MG63 (cell line): ENCODE measurements at places on chromosomes 4 and X.

GRCh38 chr4:74659576-74660411 lies 134.5 kb downstream of the BTC start:
- peak; percentile 59 for DNase-seq

- no peak for DNase-seq
Observed at GRCh38 chrX:66833426-66833825, 194.5 kb upstream of the EDA2R start.

DNA sequence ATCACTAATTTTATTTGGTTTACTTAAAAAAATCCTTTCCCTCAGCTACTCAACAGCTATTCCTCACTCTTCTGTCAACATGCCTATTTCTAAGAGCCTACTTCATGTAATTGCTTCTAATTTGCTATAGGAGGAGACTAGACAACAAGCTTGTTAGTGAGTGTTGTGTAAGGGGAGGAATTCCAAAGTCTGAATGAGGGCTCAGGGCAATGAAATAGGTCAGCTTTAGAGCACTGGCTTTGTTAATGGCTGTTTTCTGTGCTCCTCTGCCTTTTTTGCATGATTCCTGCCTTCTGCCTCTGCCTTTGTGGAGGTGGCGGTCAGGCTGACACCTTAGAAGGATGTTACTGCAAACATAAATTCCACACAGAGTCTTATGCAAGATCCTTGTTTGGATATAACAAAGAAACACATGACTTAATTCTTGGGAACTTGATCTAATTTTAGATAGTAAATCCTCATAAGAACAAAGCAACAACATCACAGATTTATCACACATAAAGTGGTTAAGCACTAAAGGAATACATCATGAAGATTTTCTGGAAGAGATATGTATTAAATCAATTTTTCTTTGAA lies 15.0 kb upstream of the PAGE1 start:
- DNase-seq, result no peak

GRCh38 chrX:74232859-74233258 lies 71.1 kb upstream of the ZCCHC13 start:
- no peak for DNase-seq

DNA sequence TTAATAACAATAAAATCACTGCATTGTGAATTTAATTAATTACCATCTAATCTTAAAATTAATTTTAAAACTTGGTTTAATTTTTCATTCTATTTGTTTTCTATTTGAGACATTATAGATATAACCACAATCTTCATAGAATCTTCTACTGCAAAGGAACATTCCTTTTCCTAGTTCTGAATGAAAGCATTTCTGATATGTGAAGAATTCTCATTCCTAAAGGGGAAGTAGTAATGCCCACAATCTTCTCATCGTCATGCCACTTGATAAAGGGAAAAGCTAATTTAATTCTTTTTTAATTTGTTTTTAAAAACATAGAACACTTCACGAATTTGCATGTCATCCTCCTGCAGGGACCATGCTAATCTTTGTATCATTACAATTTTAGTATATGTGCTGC lies 23.7 kb downstream of the MGARP start:
- DNase-seq, result no peak

- DNase-seq, result no peak
Observed at GRCh38 chrX:31436424-31436823, 364.6 kb upstream of the FTHL17 start.

DNA sequence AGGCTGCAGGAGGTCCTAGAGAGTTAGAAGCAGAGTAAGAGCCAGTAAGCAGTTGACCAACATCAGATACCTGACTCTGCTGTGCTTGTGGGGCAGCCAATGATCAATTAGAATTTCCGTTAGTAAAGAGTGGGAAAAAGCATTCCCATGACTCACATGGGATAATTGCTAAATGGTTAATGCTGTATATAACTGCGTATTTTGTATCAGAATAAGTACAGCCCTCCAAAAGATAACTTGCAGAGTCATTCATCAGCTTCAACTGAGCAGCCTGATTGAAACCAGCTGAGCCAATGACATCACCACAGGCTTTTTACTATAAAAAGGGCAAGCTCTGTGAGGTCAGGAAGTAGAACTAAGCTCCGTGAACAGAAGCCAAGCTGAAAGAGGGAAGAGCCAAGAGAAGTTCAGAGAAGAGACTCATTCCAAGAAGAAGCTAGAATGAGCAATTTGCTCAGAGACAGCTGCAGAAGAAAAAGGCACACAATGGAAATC lies 67.9 kb downstream of the PPP3CA start:
- DNase-seq, result peak; percentile 66

DNA sequence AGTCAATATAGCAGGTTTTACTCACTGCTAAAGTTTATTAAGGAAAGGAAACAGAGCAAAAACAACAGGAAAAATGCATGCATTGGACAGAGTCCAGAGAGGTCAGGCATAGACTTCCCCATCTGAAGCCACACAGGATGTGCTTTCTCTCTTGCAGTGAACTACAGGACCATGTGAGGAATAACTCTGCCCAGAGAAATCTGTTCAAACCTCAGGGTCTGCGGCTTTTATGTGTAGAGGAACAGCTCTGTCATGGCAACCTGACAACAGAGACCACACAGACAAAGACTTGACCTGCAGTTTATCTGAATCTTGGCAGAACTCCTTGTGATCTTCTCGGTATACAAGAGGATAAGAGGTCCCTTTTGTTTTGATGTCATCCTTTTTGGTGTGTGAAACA lies 46.3 kb upstream of the LONRF3 start:
- DNase-seq, result no peak

DNA sequence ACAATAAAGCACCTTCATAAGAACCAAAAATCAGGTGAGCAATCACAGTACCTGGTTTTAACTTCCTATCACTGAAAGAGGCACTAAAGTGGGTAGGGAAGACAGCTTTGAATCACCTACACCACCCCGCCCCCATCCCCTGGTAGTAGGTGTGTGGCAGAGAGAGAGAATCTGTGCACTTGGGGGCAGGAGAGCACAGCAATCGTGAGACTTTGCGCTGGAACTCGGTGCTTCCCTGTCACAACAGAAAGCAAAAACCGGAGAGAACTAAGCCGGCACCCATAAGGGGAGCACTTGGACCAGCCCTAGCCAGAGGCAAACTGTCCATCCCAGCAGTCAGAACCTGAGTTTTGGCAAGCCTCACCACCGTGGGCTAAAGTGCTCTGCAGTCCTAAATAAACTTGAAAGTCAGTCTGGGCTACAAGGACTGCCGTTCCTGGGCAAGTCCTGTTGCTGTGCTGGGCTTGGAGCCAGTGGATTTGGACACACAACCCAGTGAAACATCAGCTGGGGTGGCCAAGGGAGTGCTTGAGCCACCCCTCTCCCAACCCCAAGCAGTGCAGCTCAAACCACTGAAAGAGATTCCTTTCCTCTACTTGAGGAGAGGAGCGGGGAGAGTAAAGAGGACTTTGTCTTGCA lies 32.1 kb downstream of the NDUFB11 start:
- peak; percentile 26 for DNase-seq

DNA sequence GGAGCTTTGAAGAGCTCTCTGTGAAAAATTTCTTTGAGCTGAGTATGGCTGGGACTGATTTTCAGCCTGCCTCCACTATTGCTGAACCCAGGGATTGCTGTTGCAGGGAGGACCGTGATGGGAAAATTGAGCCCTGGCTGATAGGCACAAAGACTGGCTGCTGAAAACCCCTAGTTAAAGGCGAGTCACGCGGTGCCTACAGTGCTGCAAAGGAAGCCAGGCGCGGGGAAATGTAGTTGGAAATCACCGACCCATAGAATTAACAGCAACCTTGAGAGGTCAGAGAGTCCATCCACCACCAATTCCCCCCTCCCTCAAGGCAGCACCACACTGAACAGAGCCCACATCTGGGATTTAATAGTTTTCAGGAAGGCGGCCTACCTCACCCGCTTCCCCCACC lies 26.0 kb downstream of the FRMD7 start:
- no peak for DNase-seq

GRCh38 chr4:152032722-152033131 lies 271.9 kb upstream of the GATB start:
- DNase-seq, result peak; percentile 71

DNA sequence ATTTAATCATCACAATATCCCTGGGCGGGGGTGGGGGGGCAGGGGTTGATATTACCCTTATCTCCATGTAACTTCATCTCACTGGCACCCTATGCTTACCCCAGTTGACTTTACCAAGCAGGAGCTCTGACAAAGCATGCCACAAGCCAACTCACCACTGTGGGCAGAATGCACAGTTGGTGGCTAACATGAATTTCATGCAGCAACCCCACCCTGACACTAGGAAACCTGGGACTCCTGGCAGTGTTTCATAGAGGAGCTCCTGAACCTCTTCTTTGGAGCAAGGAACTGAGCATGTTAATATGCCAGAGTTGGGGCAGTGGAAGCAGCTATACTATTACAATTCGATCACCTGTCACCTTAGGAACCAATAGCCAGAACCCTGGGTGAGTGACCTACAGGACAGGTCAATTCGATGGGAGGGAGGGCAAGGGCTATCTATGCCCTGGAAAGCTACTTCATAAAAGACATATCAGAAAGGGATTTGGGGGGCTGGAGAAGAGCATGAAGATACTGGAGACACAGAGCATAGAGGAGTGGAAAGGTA lies 97.2 kb upstream of the ACSL4 start:
- DNase-seq, result peak; percentile 20

- DNase-seq, result no peak
Observed at GRCh38 chrX:23332101-23332887, 2.4 kb upstream of the PTCHD1 start.

GRCh38 chrX:49272421-49272820 lies 2.8 kb downstream of the PPP1R3F start:
- DNase-seq, result no peak

- no peak for DNase-seq
Observed at GRCh38 chr4:11801466-11802446, 373.1 kb upstream of the HS3ST1 start.

DNA sequence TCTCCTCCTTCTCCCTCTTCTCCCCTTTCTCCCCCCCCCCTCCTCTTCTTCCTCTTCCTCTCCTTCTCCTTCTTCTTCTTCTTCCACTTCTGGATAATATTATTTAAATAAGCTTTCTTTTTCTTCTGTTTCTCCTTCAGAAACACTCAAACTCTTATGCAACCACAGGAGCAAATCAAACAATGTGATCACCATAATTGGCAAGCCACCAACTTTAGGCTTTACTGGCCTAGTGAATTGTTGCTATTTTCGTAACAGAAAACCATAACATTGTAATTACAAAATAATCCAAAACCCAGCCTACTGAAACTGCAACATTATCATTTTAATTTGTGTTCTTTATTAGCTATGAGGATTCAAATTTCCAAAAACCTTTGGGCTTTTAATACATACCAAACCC lies 14.3 kb downstream of the DCAF8L1 start:
- peak; percentile 14 for DNase-seq

DNA sequence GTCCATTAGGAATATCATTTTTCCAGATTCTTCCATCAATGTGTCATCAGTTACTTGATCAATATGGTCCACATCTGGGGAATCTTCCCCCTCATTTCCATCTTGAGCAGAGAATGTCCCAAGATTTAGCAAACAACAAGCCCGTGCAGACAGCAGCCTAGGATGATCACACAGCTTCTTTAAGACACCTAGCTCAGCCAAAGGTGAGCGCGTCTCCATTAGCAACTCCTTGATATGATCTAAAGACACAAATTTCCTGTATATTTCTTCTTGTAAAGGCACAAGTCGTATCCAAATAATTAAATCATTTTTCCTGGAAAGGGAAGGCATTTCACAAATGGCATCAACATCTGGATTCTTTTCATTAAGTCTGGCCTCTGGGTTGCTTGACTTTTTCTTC lies 25.8 kb downstream of the PIN4 start:
- DNase-seq, result no peak

DNA sequence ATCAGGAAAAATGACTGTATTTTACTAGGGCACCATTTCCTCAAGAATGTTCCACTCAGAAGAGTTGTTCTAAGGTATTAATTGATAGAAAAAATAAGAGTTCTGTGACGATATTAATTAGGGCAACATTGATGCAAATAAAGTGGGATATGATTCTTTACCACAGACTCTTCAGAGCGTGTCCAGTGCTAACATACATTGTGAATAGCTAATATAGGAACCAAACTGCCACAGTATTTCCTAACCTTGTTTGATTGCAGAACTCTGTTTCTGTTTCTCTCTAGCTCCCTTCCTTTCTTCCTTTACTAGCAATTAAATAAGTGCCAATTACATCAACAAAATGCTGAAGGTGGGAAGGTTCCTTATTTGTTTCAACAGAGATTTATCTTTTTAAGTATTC lies 154.1 kb upstream of the CPEB2 start:
- no peak for DNase-seq

- no peak for DNase-seq
Observed at GRCh38 chr4:79603681-79604080, 195.7 kb upstream of the GK2 start.

DNA sequence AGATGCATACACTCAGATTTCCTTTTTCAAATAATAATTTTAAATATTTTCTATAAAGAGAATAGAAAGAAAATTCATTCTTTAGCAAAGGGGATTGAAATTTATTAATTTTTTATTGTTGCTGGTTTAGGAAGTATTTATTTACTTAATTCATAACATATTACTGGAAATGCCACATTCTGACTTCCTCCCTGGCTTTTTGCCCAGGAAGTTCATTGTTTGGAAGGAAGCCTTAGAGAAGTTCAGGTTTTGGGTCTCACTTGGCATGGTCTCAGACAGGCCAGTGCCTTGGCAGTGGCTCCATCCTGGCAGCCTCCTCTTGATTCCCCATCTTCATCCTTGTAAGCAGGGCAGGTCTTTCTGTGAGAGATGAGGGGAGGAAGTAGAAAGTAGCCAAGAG lies 50.5 kb downstream of the IL15 start:
- peak; percentile 68 for DNase-seq

- no peak for DNase-seq
Observed at GRCh38 chr4:1288786-1289185, 905 bp upstream of the MAEA start.

GRCh38 chr4:7217474-7218321 lies 25.4 kb downstream of the SORCS2 start:
- no peak for DNase-seq

- no peak for DNase-seq
Observed at GRCh38 chrX:84340968-84341367, 153.0 kb upstream of the RPS6KA6 start.

- no peak for DNase-seq
Observed at GRCh38 chrX:87518504-87518903, 902 bp downstream of the KLHL4 start.

DNA sequence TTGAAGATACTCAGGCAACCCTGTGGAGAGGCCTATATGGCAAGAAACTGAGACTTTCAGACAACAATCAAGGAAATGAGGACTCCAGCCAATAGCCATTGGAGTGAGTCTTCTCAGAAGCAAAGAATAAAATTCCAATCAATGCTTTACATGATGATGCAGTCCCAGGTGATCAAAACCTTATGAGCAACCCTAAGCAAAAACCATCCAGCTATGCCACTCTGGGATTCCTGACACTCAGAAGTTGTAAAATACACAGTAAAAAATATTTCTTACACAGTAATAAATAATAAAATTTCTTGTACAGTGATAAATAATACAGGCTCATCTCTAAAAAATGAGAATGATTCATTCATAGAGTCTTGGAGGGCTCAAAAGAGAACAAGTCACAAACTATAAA lies 150.6 kb downstream of the IL15 start:
- DNase-seq, result no peak

- no peak for DNase-seq
Observed at GRCh38 chrX:7025471-7025870, 122.0 kb upstream of the STS start.
